ENCODE measurements at places on chromosomes 2 and 18. TPM values are rescaled to one million over a fixed set of nuclear protein-coding genes. Genes with fewer than 3 reads are reported as not detected.

CCBE1 gene
- total RNA-seq = 16.2 TPM

TRIM43 gene
- total RNA-seq = not detected

HRH4 gene
- under 0.01 TPM for total RNA-seq

TLX2 gene
- total RNA-seq = not detected

ATP8B1 gene
- total RNA-seq = 11.2 TPM

VWA3B gene
- not detected for total RNA-seq

LYG2 gene
- not detected for total RNA-seq

ABCB11 gene
- total RNA-seq = not detected

MBD5 gene
- total RNA-seq = 47.0 TPM

CHST9 gene
- total RNA-seq = not detected

IGFBP5 gene
- total RNA-seq = 334 TPM

OTOS gene
- total RNA-seq = not detected

RAPGEF4 gene
- 1.3 TPM for total RNA-seq

GPC1 gene
- 69.6 TPM for total RNA-seq

All from fibroblast of the aortic adventitia (primary cell).